ENCODE measurements at places on chromosomes 1 and 21.

DNA sequence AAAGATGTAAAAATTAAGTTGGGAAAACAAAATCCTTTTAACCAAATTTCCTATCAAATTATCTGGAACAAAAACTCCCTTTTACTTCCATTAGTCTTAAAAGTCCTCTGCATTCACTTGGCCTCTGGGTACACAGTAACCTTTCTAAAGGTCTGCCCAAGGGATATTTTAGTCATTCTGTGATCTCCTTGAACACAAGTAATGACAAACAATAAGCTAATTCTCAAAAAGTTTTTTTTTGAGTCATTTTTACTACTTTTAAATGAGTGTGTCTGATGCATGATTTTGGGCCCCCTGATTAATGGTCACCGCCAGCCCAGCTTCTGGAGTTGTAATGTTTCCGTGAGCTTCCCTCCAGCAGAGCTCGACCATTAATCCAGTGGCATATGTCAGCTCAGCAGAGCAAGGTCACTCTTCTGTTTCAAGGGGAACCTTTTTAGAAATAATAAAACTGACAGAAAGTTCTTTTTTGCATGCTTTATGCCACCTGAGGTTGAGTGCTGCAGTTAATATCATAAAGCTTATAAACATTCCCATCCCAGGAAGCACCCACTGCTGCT, 14.3 kb downstream of the SAMSN1 start:
- DNase-seq = no peak

- DNase-seq = no peak
Measured at GRCh38 chr1:25707280-25708016, 90.9 kb downstream of the MAN1C1 start.

DNA sequence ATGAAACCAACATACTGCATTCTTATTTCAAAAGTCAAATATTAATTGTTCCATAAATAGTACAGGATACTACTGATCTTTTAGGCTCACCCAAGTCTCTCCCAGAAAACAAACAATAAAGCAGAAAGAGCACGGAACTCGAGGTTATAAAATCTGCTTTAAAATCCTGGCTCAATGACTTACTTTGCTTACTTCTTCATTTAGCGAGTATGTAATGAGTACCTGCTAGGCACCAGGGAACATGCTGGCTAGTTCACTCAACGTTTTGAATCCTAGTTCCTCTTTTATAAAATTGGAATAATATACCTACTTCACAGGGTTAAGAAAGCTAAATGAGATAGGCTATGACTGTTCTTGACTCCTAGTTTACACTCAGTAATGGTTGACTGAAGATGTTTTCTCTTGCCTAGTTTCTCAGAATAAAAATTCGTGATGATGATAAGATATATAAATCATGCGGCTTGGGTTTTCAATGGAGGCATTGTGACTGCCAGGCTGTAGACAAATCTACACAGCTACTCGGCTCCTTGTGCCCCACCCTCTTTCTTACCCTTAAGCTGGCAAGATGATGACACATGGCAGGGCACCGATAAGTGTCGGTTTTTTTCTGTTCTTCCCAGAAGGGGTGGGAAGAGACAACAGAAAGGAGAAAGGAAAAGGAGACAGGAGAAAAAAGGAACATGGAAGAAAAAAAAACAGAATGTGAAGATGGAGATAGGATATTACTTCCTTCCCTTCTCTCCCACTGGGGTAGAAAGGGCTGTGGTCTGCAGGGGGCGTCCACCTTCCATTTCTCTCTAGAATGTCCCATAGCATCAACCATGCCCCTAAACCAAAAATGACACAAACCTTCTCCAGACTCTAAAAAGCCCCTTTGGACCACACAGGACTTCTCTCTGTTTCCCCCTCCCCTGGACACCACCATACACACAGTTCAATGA, 507.1 kb downstream of the SMYD3 start:
- DNase-seq = no peak

DNA sequence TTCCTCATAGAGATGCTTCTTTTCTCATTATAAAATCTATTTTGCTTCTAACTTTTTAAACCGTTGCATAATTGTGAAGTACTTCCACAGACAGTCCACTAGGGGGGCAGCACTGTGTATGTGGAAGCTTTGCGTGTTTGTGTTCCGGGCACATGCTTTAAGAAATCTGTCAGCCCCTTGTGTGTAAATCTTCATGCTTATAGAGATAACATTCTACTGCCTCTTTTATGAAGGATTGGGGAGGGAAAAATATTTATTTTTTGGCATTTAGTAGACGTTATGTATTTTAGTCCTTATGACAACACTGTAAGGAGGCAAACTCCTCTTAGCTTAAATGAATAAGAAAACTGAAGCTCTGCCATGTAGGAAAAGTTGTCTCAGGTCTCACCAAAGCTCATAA, 157.3 kb upstream of the PTGFR start:
- DNase-seq = no peak

DNA sequence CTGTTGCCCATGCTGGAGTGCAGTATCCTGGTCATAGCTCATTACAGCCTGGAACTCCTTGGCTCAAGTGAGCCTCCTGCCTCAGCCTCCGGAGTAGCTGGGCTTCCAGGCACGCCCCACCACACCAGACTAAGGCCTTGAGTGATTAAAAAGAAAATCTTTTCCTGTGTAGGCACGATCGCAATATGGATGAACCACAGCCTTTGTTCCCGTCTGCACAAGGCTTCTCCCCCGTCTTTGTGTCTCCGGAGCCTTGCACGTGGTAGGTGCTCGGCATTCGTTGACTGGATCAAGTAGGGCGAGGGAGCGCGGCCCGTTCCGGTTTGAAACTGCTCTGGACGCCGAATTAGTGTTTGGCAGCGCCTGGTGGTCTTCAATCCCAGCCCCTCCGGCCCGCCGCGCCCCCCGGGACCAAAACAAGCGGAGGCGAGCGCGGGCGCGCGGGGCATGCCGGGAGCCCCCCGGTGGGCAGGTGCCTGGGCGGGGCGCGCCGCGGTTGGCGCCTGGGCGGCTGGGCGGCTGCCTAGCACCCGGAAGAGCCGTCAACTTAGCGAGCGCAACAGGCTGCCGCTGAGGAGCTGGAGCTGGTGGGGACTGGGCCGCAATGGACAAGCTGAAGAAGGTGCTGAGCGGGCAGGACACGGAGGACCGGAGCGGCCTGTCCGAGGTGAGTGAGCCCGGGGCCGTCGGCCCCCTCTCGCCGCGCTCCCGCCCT, at the start of gene SFT2D2:
Gene SFT2D2, plus strand, starts transcription at position 529 of the 715 bp plus-strand sequence. Its CDS starts 76 bp downstream, at position 605.
- DNase-seq = peak; percentile 86

GRCh38 chr1:6667139-6667538, 34.5 kb downstream of the DNAJC11 start:
- no peak for DNase-seq

GRCh38 chr1:63731117-63732043, 42.4 kb upstream of the ROR1 start:
- DNase-seq = no peak
